ENCODE measurements at places on chromosomes 2 and 18.

DNA sequence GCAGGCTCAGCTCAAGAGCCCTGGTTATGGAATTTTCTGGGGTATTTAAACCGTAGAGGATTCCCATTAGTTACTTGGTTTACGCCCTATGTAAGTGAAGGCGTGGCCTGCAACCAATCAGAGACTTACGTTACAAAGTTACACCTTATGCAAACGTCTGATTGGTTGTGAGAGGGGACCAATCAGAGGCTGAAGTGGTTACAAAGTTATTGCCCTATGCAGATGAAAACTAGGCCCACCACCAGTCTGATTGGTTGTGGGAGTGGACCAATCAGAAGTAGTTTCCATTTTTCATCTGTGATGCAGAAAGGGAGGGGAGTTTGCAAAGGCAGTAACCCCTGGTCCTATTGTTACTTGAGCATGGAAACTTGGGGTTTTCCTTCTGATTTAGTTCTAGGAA lies 49.1 kb downstream of the DLGAP1 start:
- DNase-seq: no peak

GRCh38 chr2:11769516-11769915 lies 23.1 kb downstream of the LPIN1 start:
- no peak for DNase-seq

DNA sequence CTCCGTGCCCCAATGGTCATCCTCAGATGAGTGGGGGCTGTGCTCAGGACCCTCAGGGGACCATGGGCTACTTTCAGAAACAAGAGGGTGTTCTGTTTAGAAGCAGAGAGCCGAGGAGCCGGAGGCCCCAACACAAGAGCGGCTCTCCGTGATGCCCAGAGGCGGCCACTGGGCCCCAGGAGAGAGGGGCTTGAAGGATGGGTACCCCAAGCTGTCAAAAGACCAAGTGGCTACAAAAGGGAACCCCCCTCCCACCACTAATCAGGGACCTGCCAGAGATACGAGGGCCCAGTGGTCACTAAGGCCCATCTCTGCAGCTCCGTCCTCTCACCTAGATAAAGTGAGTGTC lies 93.6 kb downstream of the HDAC4 start:
- no peak for DNase-seq

- DNase-seq: no peak
These were observed 66.4 kb downstream of the MYO1B start for GRCh38 chr2:191311627-191312026.

DNA sequence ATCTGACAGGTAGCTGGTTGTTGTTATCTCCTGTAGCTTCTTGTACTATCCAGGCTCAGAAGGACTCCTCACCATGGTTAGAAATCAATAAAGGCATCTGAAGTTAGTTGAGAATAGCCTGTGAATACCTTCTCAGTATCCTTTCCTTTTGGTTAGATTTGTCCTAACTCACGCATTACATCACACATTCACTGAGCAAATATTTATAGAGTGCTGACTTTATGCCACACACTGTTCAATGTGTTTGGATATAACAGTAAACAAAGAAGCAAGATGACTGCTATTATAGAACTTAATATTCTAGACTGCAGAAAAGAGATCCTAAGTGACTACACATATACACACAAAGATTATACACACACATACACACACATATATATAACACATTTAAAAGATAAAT lies 889.9 kb upstream of the CHAC2 start:
- DNase-seq: no peak

DNA sequence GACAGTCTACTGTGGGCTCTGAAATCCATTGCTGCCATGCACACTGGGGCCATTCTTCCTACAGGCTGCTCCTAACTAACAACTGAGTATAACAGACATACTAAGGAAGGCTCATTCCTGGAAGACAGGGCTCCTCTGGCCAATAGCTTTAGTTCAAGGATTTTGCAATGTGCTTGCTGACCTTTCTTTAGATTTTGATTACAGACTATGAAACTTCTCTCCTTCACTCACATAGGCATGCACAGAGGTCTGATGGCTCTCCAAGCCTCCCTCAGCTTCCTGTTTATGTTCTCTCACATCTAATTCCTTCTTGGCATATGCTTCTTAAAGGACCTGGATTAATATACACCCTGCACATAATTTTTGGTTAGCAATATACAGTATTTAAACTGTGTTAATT lies 34.4 kb upstream of the ROCK1 start:
- DNase-seq: no peak

- DNase-seq: no peak
These were observed 27.2 kb upstream of the FAM136A start for GRCh38 chr2:70328921-70329561.
